ENCODE measurements at places on chromosomes 2 and 18.

DNA sequence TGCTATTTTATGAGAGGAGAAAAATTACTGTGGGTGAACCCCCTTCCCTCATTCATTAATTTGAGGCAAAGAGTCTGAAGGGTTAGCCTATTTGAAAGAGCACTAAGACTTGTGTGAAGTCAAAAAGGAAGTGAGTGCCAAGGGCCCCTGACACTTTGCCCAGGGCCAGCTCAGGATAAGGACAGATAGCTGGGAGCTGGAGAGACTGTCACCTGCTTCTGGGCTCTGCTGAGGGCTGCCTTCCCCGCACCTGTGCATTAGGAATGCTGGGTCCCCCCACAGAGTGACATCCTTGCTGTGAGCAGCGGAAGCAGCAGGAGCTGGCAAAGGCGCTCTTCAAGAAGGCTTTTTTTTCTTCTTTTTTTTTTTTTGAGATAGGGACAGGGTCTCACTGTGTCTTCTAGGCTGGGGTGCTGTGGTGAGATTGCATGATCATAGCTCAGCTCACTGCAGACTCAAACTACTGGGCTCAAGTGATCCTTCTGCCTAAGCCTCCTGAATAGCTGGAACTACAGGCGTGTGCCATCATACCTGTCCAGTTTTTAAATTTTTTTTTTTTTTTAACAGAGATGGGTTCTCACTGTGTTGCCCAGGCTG, 148.3 kb downstream of the AQP4 start:
- DNase-seq = no peak

GRCh38 chr2:128289439-128289838, 29.2 kb downstream of the HS6ST1 start:
- DNase-seq = no peak

DNA sequence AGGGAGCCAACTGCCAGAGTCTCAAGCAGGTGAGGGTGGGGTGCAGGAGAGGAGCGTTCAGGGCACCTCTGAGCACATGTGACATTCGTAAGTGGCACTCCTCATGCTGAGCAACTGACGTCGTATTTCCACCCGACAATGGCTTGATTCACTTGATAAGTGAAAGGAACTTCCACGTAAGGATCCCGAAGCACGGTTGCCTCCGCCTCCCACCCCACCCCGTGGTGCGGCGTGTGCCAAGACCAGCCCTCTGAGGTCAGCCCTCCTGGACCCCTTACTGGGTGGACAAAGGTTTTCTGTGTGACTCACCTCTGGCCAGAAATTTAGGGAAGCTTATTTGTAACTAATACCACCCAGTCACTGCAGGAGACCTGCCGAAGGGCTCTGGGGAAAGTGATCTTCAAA, 59.9 kb downstream of the AGAP1 start:
- DNase-seq = no peak

DNA sequence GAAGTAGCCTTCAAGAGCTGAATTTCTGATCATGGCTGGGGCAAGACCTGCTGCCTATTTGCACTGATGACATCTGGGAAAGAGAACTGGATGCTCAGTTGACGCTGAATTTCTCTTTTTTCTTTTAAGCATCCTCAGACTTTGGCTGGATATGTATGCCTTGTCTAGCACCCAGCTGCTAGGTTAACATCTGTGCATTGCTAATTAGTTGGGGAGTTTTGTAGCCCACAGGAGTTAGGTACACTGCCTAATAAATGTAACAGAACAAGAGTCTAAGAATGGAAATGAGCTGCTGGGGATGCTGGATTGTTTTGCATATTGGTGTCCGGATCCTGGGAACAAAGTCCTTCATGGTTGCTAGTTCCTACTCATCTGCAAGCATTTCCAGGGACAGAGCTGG, 40.9 kb upstream of the STPG4 start:
- no peak for DNase-seq

GRCh38 chr2:57278451-57278850, 768.2 kb upstream of the VRK2 start:
- DNase-seq = no peak

- no peak for DNase-seq
These were observed 97.1 kb upstream of the TMEM178A start for GRCh38 chr2:39568561-39569006.

GRCh38 chr18:74479486-74480148, 16.5 kb upstream of the CNDP2 start:
- DNase-seq = no peak

- DNase-seq = no peak
These were observed 196.6 kb downstream of the PMAIP1 start for GRCh38 chr18:60096428-60096827.

DNA sequence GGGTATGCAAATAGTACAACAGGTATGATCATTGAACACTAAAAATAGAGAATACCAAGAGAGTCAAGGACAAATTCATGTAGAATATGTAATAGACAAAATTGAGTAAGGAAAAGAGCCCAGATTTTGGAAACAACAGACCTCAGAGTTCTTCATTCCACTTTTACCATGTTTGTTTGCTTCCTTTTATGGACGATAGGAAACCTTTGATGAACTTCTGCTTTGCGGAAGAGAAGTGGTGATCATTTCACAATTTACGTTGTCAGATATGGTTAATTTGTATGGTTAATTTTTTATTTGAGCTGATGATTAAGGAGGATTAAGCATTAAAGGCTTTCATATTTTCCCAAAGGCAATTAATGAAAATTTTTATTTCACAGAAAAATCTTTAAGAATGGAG, 16.3 kb downstream of the MARCHF7 start:
- no peak for DNase-seq

- no peak for DNase-seq
These were observed 7.1 kb downstream of the ZNF407 start for GRCh38 chr18:74604774-74605173.

GRCh38 chr2:178331474-178332432, 119.2 kb downstream of the PRKRA start:
- no peak for DNase-seq

GRCh38 chr18:36326771-36327170, 29.3 kb downstream of the FHOD3 start:
- no peak for DNase-seq

DNA sequence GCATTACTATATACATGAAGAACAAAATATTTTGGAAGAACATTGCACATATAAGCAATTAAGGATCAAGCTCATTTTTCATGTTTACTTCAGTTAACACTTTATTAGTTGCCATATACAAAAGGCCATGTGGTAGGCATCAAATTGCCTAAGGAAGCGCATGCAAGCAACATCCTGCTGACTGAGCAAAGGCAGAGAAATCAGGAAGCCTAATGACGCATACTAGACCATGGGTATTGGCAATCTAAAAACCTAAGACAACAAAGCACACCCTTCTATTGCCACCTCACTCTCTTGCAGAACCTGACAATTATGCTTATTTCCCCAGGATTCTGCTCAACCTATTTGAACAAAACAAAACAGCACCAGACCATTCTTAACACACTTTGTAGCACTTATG, 171.9 kb downstream of the STK39 start:
- DNase-seq = no peak

DNA sequence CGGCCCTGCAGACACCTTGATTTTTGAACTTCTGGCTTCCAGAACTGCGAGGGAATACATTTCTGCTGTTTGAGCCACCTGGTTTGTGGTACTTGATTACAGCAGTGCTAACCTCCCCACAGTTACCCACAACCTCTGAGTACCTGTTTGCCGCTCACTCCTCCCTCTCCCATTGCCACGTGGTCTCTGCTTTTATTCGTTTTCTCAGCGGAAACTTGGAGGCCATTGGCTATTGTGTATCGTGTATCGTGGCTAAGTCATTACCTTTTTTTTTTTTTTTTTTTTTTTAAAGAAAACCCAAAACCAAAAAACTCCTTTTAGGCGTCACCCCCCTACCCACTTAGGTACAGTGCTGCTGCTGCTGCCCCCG, 90.8 kb downstream of the AGAP1 start:
- DNase-seq = no peak

DNA sequence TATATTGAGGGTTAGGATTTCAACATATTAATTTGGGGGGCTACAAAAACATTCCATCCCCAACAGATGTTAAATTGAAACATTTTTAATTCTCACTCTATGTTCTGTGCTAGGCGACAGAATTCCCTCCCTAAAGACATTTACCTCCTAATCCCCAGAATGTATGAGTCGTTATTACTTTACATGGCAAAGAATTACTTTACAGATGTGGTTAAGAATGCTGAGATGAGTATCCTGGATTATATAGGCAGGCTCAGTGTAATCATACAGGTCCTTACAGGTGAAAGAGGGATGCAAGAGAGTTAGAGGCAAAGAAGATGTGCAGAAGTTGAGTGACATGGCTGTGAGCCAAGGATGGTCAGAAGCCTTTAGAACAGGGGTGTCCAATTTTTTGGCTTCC, 974.1 kb upstream of the ACVR2A start:
- DNase-seq = no peak

DNA sequence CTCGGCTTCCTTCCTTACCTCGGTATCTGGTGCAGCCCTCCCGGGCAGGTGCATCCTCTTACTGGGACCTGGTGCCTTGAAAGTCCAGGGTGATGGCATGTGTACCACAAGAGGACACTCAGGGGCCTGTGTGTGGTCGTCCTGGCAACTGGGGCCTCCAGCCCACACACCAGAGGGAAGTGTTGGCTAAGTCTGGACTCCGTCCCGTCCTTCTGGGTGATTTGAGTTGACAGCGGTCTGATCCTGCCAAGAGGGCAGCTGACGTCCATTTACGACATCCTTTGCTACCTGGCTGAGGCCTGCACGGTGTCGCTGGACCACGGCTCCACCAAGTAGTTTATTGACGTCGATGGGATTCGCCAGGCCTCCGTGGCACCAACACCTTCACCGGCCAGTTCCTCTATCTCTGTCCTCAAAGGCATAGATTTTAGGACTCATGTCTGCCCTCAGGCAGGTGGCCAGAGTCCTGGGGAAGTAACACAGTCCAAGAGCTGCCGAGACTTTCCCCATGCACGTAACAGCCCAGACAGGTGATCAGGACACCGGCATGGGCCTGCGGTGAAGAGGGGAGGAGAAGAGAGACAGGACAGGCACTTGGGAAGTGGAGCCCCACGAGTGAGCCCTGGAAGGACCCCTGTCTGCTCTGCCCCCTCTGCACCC, 186.0 kb upstream of the HDAC4 start:
- no peak for DNase-seq

GRCh38 chr2:67528320-67528719, 131.2 kb downstream of the ETAA1 start:
- DNase-seq = no peak

- no peak for DNase-seq
These were observed 53.7 kb downstream of the FAM210A start for GRCh38 chr18:13672657-13673056.

DNA sequence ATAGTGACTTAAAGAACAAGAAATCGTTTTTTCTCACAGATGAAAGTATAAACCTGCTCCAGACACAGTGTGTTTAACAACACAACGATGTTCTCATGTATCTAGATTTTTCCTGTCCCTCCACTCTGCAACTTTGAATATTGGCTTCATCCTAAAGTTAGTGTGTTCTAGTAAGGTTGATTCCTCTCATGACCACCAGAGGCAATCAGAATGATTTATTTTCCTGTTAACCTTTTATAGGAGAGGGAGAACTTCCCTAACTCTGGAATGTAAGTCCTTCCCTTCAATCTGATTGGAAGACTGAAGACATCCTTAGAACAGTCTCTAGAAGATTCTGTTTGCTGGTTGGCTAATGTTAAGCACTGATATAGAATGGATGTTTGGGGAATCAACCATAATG, 41.0 kb upstream of the TAF4B start:
- DNase-seq = no peak

DNA sequence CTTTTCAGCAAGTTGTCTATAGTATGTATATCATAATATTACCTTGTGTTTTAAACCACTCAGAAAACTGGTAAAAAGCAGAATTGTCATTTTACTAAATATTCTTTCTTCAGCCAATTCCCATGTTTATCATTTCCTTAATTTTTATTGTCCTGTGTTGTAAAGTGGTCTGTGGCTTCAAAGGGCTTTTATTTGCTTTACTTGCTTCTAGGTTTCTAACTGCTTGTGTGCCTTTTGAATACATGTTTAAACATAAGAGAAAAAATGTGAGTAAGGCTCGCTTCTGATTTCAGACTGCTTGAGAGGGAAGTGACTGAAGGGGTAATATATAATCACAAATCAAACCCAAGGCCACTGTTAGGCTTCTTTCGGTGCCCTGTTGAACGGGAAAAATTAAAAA, 407.5 kb upstream of the NRP2 start:
- DNase-seq = no peak

GRCh38 chr2:148645539-148646230, 1.1 kb downstream of the EPC2 start:
- peak; percentile 71 for DNase-seq

- DNase-seq = no peak
These were observed 7.3 kb downstream of the ACMSD start for GRCh38 chr2:134845719-134846118.

- DNase-seq = no peak
These were observed 32.0 kb upstream of the SKOR2 start for GRCh38 chr18:47283476-47283875.

- no peak for DNase-seq
These were observed 5.2 kb downstream of the ZFP36L2 start for GRCh38 chr2:43221124-43221762.

- no peak for DNase-seq
These were observed 298.8 kb downstream of the SRBD1 start for GRCh38 chr2:45312275-45312674.

GRCh38 chr18:10834128-10834815, 308.4 kb downstream of the NAPG start:
- DNase-seq = no peak

DNA sequence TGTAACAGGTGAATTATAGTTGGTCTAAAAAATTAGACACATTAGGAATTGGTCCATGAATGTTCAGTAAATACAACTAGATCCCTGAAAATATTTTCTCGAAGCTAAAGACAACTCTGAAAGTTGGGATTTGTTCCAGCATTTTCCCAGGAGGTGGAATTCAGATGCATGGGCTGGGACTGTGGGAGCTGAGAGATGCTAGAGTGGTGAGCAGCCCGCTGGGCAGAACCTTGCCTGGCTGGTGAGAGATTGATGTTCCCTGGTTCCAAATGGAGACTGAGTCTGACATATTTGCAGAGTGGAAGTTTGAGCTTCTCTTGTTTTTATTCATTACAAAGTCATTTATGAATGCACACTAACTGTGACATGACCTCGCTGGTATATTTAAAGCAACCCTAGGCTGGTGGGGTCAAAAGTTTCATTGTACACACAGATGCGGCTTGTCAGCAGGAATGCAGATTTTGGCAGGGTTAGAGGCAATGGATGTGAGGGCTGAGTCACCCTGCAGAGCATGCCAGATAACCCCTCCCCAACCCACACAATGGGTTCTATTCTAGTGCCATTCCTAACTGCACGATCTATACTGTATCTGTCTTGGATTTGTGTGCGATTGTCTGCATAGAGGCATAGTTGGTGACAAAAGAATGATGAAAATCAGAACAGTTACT, 23.5 kb upstream of the TMEM178A start:
- peak; percentile 52 for DNase-seq

GRCh38 chr2:217394510-217395351, 534.9 kb upstream of the TNP1 start:
- no peak for DNase-seq

Data from midbrain (tissue), 1 donor.